Smooth muscle cell of the pulmonary artery (primary cell): ENCODE measurements at places on chromosomes 4 and X. TPM values are rescaled to one million over a fixed set of nuclear protein-coding genes. Genes with fewer than 3 reads are reported as not detected.

The TBC1D8B gene
- total RNA-seq, result 24.2 and 32.2 TPM in 2 replicates

The SLC9B1 gene
- total RNA-seq, result 0.76 and 2.0 TPM in 2 replicates

The ARHGAP24 gene
- total RNA-seq, result 34.0 and 36.0 TPM in 2 replicates

The FAAH2 gene
- total RNA-seq, result 0.07 and 0.23 TPM in 2 replicates

The KDR gene
- 7.1 and 13.3 TPM in 2 replicates for total RNA-seq

The CT83 gene
- not detected in 2 replicates for total RNA-seq
